H7 (cell line): ENCODE measurements at places on chromosomes 2 and 18.

GRCh38 chr18:67510831-67511230 is 5.7 kb downstream of the DSEL start:
- no peak for DNase-seq

DNA sequence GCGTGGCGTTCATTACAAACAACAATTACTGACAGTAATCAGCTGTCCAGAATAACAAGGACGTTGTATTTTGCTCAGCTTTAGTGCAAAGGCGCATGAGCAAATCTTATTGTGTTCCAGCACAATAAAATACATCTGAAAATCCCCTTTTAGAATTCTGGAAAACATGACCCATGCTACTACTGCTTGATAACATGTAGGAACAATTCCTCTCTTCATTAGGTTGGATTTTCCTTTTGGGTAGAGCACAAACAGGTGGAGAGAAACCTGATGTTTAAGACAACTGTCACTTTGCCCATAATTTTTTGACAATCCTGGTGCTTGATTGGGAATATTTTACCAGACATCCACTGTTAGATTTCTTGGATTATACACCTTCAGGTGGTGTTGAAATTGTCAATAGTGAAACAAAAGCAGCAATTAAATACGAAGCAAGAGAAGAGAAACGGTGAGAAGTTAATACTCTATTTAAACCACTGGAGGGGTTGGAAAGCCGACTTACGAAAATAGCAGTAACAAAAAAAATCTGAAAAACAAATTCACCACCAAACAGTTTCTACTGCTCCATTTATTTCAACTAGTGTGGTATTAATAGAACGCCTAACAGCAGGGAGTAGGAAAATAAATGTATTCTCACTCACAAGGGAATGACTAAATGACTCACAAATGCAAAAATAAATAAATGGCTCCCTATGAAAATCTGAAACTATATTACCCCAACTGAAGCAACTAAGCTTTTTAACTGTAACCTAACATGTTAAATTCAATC is 102.7 kb downstream of the CPO start:
- no peak for DNase-seq

DNA sequence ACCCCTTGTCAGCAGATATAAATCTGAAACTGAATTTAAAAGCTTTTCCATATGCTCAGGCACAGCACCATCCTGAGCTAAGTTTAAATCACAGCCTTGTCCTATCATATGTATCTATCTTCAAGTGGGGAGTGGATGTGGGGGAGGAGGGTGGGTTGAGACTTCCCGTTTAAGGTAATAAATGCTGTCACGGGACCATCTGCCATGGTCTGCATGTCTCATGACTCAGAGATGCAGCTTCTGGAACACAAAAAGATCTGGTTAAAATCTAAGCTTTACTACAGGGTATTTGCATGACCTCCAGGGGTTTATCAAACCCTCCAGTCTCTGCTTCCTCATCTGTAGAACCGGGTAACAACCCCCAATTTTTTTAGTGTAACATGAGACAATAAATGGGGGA is 377.7 kb upstream of the ST6GAL2 start:
- no peak for DNase-seq

DNA sequence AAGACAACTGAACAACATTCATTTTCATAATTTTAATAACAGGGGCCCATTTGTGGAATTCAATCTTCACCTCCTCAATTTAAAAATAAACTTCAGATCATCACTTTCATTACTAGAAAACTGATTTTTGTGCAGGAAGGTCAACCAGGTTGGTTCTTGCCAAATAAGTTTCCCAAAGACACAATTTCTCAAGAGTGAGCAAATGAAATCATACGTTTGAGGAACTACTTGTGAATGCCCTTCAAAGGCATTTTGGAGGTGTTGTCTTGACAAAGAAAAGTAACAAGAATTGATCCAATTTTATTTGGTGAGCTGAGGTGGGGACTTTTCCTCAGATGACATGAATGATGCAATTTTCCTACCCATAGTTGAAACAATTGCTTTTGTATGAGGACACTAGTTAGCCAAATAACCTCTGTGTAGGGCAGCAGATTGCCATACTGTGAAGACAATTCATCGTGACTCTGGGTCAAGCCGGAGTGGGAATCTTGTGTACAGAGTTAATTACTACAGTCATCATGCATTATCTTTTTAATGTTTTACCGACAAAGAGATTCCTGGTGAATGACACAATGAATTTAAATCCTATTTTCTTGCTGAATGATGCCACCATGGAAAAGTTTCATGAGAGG is 121.8 kb downstream of the TGFA start:
- DNase-seq: no peak

DNA sequence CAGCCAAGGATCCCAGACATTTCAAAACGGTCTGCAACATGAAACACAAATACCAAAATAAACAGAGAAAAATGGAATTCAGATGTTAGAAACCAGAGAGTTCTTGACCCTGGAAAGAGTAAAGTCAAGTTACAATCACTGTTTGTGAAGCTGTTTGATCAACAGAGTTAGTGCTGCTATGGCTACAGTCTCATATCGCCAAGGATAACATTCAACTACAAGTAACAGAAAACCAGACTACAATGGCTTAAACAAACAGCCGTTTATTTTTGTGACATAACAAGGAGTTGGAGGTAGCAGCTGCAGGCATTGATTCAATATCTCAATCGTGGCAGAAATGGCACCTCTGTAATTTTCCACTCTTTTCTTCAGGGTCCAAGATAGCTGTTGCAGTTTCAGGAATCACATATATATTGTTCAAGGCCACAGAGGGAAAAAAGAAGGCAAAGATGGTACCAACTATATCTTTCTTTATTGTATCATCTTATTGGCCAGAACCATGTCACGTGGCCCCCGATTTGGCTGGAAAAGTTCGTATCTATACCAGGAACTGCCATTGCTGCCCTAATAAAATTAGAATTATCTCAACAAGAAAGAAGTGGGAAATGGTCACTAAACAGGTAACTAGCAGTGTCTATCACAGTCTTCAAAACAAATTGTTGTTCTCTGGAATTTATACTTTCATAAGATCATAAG is 17.7 kb upstream of the HNRNPLL start:
- DNase-seq: no peak

- no peak for DNase-seq
Observed at GRCh38 chr2:15116830-15117229, 444.3 kb downstream of the NBAS start.

DNA sequence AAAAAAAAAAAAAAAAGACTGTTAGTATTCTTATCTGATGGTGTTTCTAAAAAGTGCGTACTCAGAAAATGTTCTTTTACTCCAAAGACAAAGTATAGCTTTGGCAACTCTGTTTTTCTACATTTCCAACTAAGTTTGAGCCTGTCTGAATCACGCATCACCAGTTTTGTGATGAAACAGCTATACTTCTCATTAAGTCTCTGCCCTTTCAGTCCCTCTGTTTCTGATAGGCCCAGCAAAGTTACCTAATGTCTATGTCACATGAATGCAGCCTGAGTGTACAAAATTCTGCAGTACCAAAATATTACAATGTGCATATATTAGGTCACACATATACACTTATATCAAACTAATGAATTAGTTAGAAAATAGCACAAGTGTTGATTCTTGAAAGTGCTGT is 22.4 kb downstream of the TWSG1 start:
- no peak for DNase-seq

- DNase-seq: no peak
Observed at GRCh38 chr2:23760736-23761135, 166.2 kb downstream of the ATAD2B start.

GRCh38 chr2:46150445-46150955 is 146.7 kb upstream of the EPAS1 start:
- DNase-seq: no peak

DNA sequence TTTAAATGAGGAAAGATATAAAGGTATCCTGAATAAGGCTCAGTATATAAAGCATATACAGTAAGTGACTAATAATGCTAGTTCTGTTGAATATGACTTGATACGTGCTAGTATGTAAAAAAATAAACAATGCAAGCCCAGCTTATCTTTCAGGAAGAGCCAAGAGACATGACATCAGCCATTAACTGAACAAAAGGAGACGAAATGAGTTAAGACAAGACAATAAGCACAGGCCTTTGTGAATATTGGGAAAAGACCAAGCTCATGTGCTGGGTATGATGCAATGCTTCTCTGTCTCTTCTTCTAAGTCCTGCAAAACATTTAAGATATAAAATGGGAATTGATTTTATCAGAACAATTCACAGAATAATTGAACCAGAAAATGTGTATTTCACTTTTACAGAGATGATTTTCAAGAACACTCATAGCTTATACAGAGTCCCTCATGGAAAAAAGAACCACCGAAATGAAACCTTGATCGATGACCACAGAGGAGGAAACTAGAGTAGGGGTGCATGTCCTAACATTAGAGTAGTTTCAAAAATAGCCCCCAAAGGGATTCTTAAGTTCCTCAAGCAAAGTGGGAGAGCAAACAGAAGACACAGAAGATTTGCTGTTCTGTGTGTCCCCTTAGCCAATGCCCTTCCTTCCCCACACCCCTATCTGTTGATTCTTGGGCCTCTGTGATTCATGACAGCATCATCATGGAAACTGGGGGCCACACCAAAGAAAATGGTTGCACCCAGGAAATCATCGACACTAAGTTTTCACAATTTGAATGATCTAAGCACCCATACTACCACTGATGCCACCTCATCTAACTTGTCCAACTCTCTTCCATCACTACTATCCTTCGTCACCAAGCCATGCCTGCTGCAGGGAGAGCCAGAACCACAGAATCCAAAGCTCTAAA is 68.0 kb upstream of the CRIM1 start:
- no peak for DNase-seq

DNA sequence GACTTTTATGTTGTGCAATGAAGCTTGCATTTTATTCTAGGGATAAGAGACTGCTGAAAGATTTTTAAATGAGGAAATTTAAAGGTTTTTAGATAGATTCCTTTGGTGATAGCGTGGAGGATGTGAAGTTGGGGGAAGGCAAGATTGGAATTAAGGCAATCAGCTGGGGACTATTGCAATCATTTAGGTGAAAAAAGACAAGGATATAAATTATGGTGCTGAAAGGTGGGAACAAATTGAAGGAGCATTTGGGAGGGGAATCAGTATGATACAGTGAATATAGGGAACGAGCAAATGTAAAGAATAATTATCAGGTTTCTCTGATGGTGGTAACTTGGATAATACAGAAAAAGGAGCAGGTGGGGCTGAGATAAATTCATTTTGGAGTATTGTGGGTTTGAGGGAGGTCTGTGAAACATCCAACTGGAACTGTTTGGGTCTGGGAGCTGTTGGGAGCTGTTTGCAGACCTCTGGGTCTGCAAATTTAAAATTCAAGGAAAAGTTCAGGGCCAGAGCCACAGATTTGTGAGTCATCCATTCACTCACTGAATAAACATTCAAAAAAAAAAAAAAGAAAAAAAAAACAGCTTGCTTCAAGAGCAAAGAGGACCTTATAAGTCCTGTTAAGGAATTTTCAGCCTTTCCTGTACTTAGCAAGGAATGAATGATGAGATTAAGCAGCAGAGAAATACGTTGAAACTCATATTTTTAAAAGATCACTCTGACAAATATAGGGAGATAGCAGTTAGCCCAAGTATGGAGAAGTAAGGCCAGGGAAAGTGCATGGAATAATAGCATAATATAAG is 257.5 kb upstream of the FN1 start:
- no peak for DNase-seq
